ENCODE measurements at places on chromosomes 16 and 17.

DNA sequence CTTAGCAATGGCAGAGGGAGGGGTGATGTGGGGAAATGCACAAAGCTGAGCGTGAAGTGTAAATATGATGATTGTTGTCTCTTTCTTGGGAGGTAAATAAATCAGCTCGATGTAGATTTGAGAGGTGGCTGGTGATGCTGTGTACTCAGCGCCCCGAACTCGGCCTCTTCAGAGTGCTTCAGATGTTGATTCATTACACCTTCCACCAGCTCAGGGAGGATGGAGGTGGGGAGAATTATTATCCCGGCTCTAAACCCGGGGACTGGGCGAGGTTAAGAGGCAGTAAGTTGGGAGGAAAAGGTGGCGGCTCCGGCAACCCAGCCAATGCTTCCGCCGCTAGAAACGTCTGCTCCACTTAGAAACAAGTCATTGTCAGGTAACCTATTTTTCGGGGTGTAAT, 86.5 kb downstream of the RPA1 start:
- DNase-seq: no peak

GRCh38 chr16:814974-815373, 14.4 kb upstream of the GNG13 start:
- DNase-seq: no peak

GRCh38 chr16:57244767-57245471, at the start of gene ARL2BP:
ARL2BP (plus strand) TSS chr16:57245259; CDS start chr16:57245368, 109 bp downstream.
- peak; percentile 95 for DNase-seq

GRCh38 chr17:49580055-49580721, 4.5 kb downstream of the NXPH3 start:
- no peak for DNase-seq

- DNase-seq: no peak
These were observed 108.5 kb downstream of the NLK start for GRCh38 chr17:28151001-28151400.
